ENCODE measurements at places on chromosomes 2 and 18.
A peak's percentile ranks its signal among the peaks of the same experiment; 100 is the strongest.

GRCh38 chr2:158273791-158274190 lies 172.1 kb downstream of the UPP2 start:
- DNase-seq: no peak

DNA sequence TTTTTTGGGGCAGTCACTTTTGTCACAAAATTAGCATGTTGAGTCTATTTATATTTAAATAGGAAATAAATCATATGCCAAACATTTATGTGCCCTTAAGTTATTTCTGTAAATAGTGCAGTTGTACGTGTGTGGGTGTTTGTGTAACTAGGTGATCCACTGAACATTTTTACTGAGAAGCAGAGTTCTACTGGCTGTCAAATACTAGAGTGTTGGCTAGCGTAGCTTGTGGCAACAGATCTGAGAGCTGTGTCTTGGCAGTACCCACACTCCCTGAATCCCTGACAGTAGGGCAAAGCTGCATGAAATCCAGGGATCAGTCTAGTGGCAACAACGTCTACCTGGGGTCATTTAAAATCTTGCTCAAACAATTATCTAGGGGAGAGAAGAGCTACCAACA lies 273.1 kb upstream of the SLC8A1 start:
- DNase-seq: no peak

GRCh38 chr2:18651842-18652774 lies 62.7 kb upstream of the NT5C1B start:
- peak; percentile 51 for DNase-seq

- DNase-seq: no peak
Observed at GRCh38 chr18:45136381-45137086, 455.8 kb downstream of the SETBP1 start.

GRCh38 chr2:238945433-238946150 lies 97.7 kb downstream of the TWIST2 start:
- DNase-seq: peak; percentile 80

GRCh38 chr18:11327391-11328009 lies 178.1 kb upstream of the PIEZO2 start:
- DNase-seq: no peak

GRCh38 chr2:182391443-182391842 lies 35.4 kb downstream of the PDE1A start:
- no peak for DNase-seq

- DNase-seq: no peak
Observed at GRCh38 chr2:98379311-98380202, 33.3 kb downstream of the CNGA3 start.

- no peak for DNase-seq
Observed at GRCh38 chr2:121319941-121320340, 34.9 kb upstream of the TFCP2L1 start.

DNA sequence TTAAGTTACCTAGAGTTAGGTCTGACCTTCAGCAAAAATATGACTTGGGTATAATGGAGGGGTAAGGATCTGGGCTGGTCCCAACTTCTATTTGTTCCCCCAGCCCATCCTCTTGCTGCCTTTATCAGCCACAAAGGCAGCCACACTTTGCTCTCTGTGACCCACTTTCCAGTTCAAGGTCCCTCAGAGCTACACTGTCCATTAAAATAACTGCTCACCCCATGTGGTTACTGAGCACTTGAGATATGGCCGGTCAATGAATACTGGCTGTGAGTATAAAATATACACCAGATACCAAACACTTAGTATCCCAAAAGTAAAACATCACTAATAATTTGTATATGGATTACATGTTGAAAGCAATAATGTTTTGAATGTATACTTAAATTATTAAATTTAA lies 67.2 kb downstream of the EPHA4 start:
- DNase-seq: no peak

GRCh38 chr18:48983793-48984437 lies 33.1 kb upstream of the SMAD7 start:
- no peak for DNase-seq

DNA sequence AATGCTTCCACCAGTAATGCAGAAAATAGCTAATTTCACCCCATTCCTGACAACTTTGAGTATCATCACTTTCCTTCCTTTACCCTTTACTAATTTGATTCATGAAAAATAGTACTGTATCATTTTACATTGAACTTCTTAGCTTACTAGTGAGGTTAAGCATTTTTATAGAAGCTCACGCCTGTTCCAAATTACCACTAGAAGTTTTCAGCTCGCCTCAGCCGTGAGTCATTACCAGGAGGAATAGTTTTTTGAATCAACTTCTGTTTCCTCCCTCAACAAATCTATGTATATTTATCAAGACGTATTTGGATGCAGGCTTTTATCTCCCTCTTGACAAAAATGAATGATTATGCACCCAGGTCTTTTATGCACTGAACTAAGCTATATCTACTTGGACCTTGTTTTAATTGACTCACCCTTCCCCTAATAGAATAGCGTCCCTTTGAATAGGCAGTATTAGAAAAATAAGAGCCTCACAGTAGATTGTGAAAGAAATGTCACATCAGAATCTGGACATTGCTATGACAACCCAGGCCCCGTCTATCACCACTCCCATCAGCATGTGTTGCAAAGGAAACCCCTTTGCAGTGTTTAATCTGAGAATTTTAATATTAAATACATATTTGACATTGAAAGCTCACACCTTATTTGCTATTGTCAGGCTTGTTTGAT lies 207.4 kb upstream of the NRP2 start:
- DNase-seq: peak; percentile 68

GRCh38 chr2:86211796-86212188 lies 12.5 kb downstream of the MRPL35 start:
- no peak for DNase-seq

DNA sequence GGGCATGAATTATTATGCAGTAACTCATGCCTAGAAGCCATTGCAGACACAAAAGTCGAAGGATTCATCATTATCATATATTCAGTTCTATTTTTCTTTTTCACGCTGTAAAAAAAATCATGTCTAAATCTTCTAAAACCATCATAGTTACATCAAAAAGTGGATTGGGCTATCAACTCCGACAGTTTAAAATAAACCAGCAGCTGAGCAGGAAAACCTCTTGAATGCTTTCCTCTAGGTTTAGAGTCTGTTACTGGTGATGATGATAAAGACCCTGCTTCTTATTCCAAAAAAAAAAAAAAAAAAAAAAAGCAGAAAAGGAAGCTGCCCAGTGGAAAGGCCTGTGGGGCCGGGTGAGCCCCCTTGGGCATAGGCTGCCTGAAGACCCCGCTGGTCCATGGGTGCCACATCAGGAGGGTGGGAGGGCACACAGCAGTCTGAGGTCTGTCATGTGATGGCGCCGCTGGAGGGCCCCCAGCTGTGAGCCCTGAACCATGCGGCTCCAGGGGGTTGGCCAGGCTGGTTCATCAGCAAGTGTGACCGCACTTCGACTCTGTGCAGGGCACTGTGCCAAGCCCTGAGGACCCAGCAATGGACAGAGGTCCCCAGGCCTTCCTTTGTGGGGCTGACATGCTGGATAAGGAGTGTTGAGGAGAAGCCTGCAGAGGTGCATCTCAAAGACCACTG lies 199.6 kb downstream of the EIPR1 start:
- DNase-seq: no peak

GRCh38 chr18:12334863-12335262 lies 26.8 kb downstream of the TUBB6 start:
- DNase-seq: no peak

- no peak for DNase-seq
Observed at GRCh38 chr2:67130531-67131256, 266.4 kb upstream of the ETAA1 start.

GRCh38 chr18:76581261-76581660 lies 86.2 kb upstream of the ZNF516 start:
- DNase-seq: no peak

DNA sequence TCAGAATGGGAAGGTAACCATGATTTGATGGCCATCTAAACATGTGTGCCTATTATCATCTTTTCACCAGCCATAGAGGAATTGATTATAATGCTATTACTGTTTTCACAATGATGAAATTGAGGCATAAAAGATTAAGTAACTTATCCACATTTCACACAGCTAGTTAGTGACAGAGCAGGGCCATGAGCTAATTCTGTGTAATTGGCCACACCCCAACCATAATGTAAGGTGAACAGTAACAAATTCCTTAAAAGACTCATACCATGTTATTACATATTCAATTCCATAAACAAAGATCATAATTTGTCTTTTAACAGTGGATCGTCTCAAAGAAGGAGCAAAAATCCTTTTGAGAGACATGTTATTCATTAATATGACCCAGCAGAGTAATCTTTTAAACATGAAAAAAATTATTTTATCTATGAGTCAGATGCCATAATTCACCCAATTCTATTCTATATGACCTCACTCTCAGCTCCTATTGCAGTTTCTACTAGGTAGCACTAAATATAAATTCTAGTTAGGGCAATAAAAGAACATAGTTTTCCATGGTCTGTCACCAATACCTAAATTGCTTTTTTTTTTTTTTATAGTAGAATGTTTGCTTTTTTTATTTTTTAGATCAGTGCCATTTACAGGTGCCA lies 475.8 kb upstream of the SLC39A10 start:
- DNase-seq: no peak

All from AG20443 (cell line).